COLO829 (cell line): ENCODE measurements at places on chromosomes 3 and 15.

DNA sequence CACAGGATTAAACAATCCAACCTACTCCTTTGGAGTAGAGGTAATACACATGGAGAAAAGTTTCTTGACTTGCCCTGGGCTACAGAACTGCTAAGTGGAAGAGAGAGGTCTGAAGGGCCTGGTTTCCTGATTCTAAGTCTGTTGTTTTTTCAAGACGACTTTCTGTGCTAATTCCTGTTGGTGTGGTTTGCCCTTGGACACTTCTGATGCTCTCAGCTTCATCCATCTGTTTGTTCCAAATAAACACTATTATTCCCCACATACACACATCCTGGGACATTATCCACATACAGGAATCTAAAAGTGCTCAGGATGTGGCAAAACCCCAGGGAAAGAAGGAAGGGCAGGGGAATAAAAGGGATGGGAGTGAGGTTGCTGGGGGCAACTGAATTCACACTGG is 393.5 kb upstream of the TBL1XR1 start:
- DNase-seq: no peak

- no peak for DNase-seq
Measured at GRCh38 chr3:183579967-183580900, 24.7 kb upstream of the KLHL6 start.

DNA sequence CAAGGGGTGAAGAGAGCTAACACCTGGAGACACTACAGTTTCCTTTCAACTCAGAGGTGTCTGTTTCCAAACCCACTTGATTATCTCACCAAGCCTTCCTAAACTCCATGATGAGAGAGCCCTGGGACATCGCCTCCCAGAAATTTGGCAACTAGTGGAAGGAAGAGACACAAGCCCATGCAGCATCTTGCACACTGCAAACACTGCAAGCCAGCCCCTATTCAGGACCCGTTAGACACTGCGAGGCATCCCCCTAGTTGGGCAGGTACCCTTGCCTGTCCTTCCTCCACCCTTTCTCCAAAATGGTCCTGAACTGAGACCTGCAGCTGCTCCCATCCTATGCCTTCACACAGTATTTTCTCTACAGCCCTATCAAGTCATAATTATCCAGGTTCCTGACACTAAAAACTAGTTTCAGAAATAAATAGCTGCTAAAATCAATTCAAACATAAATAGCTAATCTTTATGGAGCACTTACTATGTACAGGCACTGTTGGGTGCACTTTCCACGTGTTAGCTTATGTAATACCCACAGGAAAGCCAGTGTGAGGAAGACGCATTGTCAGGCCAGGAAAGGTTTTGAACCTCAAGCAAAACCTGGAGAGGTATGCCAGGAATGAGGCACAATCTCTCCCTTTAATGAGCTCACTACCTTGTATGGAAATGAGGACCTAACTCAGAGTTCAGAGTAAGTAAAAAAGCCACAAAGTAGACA is 2.8 kb downstream of the MAGI1 start:
- DNase-seq: no peak

GRCh38 chr15:65049418-65049840 is 4.2 kb downstream of the SLC51B start:
- DNase-seq: peak; percentile 92

DNA sequence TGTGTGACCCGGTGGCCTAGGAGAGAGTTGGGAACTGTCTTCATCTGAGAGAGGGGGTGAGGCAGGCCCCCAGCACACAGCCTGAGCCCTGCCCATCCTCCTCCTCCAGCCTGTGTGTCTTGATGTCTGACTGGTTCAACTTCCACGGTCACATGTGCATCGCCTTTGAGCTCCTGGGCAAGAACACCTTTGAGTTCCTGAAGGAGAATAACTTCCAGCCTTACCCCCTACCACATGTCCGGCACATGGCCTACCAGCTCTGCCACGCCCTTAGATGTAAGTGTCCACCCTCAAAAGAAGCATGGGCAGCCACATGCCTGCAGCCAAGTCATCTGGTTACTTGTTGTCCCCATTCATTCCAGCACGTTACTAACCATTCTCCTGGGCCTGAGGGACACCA is 10.1 kb downstream of the CLK3 start:
- DNase-seq: no peak

- no peak for DNase-seq
Measured at GRCh38 chr15:57969355-57969754, 96.2 kb downstream of the ALDH1A2 start.

GRCh38 chr3:55629432-55629831 is 142.3 kb upstream of the WNT5A start:
- DNase-seq: no peak

- DNase-seq: no peak
Measured at GRCh38 chr15:59611276-59612260, at the start of gene GCNT3. Gene GCNT3 (plus strand): TSS chr15:59611783. CDS start chr15:59618239, 6,456 bp downstream.

DNA sequence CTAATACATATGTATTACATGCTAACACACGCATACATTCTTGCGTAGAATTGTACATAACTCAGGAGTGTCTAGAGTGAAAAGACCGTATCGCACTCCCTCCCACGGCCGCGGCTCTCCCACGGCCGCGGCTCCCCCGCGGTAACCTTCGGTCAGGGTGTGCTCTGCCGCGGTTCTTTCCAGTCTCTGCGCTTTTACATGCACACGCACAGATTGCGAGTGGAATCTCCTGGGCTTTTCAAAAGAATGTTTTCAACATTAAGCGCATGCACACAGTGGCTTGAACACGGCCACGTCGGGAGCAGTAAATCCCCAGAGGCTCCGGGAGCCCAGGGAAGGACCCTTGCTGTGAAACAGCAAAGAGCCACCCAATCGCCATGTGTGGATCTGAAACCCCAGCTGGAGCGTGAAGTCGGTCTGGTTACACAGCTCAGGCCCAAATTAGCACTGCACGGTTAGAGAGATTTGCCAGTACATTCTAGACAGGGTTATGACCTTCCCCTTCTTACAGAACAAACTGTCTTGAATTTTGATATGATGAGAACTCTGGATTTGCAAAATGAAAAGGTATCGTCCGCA is 805 bp upstream of the RGMA start:
- DNase-seq: no peak

GRCh38 chr3:152513301-152513960 is 244.7 kb downstream of the MBNL1 start:
- DNase-seq: no peak

DNA sequence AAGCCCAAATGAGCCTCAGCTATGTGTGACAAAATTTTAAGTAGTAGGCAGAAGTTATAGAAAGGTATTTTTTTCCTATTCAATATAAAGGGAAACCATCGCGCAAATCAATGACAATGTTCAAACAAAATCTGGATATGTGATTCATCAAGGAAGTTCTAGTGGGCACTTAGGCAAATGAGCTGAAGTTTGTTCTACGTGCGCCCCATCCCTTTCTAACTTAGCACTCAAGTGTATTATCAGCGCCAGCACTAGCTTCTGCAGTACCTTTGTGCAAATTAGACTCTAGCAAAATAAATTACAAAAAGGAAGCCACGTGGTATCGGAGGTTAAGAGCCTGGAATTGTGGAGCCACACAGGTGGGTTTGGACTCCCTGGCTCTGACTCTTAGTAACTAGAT is 91.1 kb downstream of the TBL1XR1 start:
- DNase-seq: no peak

- DNase-seq: peak; percentile 72
Measured at GRCh38 chr3:149547954-149548668, 73.6 kb downstream of the TM4SF4 start.

- no peak for DNase-seq
Measured at GRCh38 chr3:183896610-183897009, 11.9 kb upstream of the PARL start.

GRCh38 chr15:52716536-52716935 is 37.3 kb upstream of the ATOSA start:
- no peak for DNase-seq

GRCh38 chr3:156693166-156693565 is 18.8 kb downstream of the TIPARP start:
- DNase-seq: no peak

DNA sequence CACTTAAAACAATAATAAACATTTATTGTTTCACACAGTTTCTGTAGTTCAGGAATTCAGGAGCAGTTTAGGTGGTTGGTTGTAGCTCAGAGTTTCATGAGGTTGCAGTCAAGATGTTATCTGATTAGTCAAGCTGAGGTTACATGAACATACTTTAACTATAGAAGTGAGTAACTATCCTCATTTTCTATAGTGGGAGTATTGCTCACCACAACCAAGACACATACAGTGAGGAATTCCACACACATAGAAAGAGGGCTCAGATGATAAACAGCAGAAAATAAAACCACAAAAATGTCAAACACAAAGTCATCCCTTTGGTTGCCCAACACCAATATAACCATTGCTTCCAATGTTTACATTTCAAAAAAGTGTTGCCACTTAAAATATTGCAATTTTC is 13.6 kb downstream of the SCN11A start:
- no peak for DNase-seq

- no peak for DNase-seq
Measured at GRCh38 chr3:67564973-67565372, 89.4 kb downstream of the SUCLG2 start.

GRCh38 chr3:146813496-146813895 is 208.3 kb upstream of the PLSCR5 start:
- DNase-seq: no peak

- no peak for DNase-seq
Measured at GRCh38 chr3:24604215-24604614, 109.6 kb upstream of the THRB start.

DNA sequence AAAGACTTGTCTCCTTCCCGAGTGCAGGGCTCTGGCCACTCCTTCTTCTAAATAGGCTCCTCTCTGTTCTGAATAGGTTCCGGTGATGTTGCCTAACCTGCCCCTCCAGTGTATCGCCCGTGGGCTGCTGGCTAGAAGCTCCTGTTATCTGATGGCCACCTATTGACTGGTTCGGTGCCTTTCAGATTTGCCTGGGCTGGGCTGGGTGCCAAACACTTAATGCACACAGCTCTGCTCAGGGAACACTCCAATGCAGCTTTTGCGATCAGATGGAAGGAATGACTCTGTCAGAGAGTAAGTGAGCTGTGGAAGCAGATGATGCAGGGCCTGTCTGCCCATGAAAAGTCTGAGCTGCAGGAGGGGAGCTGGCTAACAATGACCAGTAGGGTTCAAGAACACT is 112.9 kb downstream of the CORO2B start:
- DNase-seq: peak; percentile 13

DNA sequence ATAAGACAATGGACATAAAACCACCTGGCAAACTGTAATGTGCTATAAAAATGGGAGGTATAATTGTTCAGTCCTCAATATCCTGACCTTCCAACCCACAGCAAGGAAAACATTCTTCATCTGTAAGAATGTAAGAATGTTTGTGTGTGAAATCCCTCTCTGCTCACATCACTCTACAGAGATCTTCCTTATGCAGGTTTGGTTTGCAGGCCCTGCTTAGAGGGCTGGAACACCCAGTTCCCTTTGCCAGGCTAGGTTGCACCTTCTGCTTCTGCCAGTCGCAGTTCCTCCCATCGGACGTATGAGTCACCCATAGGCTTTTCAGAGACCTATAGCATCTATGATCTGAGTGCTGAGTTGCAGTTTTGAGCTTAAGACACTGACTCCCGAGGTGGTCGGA is 24.1 kb upstream of the MINAR1 start:
- no peak for DNase-seq

DNA sequence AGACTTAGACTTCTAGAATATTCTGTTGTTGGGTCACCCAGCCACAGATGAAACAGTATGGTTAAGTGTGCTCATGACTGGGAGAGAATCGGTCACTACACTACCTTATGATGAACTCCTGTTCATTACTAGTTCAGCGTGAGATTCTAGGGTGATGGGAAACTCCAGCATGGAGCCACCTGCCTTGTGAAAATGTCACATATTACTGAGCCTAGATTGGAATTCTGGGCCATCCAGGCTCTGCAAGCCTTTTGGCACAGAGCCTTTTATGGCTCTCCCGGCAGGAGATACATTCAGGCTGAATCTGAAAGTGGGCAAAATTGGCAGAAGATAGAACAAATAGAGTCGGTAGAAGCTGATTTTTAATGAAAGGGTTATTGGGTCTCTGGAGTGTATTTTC is 19.0 kb downstream of the NANOGP8 start:
- no peak for DNase-seq

GRCh38 chr15:40776537-40777141 is 6.9 kb downstream of the C15orf62 start:
- no peak for DNase-seq

DNA sequence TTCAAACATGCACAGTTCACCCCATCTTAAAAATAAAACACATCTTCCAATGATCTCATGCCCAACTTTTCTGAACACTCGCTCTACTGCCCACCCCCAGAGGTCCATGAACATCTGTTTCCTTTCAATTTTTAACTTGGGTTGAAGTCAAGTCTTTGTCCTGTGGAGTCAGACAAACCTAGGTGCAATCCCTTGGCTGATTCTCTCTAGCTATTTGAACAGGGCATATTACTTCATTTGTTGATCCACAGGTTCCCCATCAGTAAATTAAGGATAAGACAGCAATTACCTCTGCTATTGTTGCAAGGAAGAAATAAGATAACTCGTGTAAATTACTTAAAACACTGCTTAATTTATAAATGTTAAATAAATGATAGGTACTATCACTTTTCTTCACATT is 180.1 kb downstream of the CNTN3 start:
- no peak for DNase-seq

GRCh38 chr15:30990036-30990435 is 1.4 kb downstream of the MTMR10 start:
- no peak for DNase-seq

DNA sequence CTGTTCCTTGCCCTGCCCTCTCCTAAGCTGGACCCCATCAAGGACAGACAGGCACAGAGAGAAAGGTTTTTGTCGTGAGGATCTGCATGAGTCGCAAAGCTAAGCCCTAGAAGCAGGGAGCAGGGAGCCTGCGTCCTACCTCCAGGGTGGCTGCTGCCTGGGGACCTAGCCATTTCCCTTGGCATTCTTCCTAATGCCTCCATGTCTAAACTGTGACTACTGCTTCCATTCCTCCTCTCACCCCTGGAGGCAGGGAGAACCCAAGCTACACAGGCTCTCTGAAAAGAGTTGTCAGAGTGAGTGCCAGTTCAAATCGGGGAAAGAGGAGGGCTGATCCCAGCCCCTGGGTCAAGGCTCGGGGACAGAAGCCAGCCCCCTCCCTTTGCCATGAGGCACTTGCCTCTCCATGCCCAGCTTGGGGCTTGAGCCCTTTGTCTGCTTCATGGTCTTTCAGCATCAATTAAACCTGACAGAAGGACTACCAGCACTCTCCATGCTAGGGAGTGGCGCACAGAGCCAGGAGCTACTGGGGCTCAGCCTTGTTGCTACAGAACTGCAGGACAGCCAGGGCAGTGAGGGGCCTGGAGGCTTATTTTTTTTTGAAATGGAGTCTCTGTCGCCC is 2.4 kb downstream of the GCHFR start:
- no peak for DNase-seq

DNA sequence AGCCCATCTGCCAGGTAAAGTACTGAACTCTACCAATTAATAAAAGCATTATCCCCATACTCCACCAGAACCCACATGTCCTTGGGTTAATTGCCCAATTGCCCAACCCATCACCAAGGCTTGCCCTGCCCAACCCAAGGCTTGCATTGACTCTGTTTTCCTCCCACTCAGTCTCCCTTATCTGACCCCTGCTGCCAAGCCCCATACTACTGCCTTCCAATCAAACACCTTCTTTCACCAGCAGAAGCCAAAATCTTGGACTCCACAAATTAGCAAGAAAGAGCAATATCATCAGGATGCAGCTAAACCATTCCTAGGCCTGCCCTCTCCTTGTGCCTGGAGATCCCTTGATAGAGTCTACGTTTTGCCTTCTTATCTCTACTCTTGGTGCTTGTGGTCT is 602.9 kb downstream of the NTRK3 start:
- DNase-seq: no peak
